CD4-positive, alpha-beta T cell treated with Interleukin-12 subunit alpha and Interleukin-12 subunit beta, for 1 hour (primary cell): ENCODE measurements at places on chromosomes 5 and 9.

- no peak for DNase-seq
Observed at GRCh38 chr5:52453176-52453575, 334.5 kb upstream of the ITGA1 start.

DNA sequence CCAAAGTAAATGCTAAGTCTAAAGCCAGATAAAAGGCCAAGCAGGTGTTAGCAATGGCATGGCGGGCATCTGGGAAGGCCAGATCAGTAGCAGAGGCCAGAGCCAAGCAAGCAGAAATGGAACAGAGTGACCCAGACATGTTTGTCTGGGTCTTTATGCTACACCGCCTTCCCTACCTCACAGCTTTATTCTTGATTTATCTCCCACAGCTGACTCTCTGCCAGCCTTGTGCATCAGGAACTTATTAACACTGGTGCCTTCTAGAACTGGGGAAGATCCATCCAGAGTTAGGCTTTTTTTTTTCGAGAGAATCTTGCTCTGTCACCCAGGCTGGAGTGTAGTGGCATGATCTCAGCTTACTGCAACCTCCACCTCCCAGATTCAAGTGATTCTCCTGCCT is 112.5 kb upstream of the SLC44A1 start:
- no peak for DNase-seq

DNA sequence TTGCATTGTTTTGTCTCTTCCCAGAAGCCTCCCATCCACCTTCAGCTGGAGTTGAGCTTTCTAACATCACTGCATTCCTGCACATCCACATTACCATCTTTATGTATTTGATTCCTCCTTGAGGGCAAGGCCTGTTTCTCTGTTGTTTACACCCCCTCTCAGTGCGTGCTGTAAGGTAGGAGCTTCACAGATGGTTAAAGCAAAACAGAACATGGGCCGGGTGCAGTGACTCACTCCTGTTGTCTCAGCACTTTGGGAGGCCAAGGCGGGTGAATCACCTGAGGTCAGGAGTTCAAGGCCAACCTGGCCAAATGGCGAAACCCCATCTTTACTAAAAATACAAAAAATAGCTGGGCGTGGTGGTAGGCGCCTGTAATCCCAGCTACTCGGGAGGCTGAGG is 110.9 kb downstream of the KCNIP1 start:
- no peak for DNase-seq

GRCh38 chr5:113344973-113345940 is 89.5 kb downstream of the TSSK1B start:
- DNase-seq, result no peak

DNA sequence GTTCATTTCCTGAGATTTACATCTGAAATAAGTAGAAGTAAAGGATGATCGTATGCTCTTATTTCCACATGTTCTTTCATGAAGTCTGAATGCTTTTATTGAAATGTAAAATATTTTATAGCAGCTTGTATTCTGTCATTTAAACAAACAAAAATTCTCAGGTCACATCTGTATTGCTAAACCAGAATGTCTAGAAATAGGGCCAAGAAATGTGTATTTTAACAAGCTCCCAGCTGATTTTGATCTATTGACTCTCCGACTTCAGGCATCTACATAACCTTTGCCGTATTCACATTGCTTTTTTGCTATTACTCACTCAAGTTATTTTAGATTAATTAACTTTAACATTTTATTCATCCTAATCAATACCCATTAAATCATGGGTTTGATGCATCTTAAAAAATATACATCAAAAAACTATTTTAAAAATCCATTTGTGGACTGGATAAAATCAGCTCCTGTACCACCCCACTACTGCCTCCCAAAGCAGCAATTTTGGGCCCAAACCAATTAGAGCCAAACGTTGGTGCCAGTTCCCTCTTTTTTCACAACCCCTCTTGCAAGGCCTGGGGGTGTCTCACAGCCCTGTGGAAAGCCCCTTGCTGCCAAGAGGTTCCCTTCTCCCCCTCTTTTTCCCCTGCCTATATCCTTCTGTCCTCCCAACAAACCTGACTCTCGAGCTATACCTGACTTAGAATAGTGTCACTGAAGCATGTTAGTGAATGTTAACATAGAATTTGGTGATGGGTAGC is 34.5 kb downstream of the HAVCR1 start:
- no peak for DNase-seq

DNA sequence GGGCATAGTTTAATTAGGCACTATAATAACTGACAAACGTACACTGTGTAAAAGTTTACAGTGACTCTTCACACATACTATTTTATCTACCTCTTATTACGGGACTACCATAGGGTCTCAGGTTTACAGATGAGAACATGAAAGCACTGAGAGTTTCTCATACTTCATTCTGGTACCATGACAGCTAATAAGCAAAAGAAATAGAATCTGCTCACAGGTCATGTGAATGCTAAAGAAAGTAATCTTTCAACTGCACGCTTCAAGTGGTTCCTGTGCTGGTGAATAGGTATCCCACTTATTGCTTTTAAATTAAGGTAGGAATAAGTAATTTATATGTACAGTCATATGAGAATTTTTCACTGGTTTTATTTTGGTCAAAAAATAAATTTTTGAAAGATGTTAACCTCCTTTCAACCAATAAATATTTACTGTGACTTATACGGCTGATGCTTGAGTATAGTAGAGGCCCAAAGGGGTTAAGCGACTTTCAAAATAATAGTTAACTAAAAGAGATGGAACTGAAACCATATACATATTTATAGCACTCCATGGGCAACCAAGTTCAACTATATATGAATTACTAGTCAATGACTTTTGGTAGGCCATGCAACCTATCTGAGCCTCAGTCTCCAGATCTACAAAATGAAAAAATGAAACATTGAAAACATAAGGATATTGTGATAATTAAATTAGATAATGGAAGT is 8.1 kb downstream of the CDKN2A start:
- no peak for DNase-seq

DNA sequence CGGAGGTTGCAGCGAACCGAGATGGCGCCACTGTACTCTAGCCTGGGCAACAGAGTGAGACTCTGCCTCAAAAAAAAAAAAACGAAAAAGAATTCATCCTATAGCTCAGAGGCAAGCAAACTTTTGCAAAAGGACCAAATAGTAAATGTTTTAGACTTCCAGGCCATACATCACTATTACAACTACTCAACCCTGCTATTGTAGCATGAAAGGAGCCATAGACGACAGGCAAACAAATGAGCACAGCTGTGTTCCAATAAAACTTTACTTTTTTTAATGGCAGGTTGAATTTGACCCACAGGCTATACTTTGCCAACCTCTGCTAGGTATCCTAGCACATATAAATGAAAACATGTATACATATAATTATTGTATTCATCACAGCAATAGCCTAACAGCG is 58.9 kb upstream of the SLC30A5 start:
- DNase-seq, result no peak

GRCh38 chr5:132397224-132397623 is 27.7 kb downstream of the SLC22A5 start:
- no peak for DNase-seq

DNA sequence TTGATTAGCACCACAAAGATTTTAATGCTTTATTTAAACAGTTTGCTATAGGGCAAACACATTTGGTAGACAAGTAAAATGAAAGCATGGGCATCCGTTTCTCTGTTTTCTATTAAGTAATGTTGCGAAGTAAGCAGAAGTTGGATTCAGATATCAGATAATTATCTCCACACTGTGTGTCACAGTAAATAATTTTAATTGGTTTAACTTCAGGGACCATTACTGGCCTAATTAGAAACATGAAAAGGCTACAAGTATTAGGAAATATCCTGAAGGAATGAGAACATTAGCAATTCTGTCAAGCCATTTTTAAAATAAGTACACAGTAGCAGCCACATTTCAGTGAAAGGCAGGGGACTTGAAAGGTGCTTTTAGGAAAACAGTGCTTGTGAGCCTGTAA is 975.4 kb downstream of the NR2F1-AS1 start:
- DNase-seq, result no peak

DNA sequence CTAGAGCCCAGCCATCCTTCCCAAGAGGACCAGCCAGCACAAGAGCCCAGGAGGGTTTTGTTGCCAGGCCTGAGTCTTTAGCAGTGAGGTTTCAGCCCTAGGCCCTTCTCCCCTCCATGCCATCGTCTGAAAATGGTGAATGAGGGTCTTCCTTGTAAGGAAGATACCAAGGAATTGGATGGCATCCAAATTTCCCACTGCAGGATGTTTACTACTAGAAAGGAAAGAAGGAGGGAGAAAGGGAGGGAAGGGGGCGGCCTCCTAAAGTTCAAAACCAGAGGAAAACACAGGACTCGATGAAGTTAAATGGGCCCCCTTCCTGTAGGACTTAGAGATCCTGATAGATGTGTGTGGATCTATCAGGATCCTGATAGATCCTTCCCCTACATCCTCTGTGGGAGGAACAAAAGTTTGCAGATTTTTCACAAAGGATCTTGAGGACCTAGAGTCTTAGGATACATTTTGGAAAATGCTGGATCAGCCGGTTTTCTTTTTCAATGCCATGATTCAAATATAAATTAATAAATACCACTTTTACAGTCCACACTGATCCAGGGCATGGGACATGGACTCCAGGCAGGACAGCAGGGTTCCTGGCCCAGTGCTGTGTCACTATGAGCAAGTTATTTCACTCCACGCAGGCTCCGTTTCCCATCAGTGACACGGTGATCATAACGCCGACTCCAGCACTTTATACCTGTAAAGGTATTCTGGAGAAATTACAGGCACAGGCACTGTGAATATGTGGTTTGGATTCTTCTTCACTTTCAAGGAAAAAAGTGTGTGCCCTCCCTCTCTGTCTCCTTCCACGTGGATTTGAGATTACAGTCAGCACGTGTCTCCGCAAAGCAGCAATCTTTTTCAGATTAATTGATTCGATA is 40.9 kb downstream of the C5orf15 start:
- DNase-seq, result no peak

DNA sequence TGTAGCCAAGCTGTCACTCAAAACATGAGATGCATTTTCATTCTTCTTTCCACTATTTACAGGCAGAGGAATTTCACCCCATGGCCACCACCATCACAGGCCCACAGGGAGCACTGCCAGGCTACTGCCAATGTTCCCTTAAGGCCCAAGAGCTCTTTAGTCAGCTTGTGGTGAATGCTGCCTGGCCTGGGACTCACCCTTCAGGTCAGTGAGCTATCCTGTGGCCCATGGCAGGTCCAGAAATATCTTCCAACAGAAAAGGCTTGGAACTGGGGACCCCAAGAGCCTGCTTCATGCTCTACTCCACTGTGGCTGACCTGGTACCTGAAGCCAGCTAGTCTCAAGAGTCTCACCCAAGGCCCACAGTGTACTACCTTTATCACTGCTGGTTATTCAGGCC is 1518.7 kb upstream of the CDH9 start:
- DNase-seq, result no peak

GRCh38 chr9:135345775-135346433 is 133.7 kb upstream of the PPP1R26 start:
- DNase-seq, result no peak

DNA sequence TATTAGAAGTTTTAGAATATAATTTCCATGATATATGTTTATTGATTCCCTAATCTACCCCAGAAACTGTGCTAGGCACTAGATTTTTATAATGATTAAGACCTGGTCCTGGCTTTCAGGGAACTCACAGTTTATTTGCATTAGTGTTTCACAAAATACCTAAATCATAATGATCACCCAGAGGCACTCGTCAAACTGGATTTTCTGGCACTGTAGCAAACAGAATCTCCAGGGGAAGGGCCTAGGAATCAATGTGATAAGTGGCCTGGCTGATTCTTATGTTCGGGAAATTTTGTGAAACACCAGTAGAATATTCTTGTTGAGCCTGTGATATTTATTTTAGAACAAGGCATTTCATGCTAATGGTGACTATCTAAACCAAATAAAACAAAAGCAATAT is 37.4 kb upstream of the SRP19 start:
- DNase-seq, result no peak

DNA sequence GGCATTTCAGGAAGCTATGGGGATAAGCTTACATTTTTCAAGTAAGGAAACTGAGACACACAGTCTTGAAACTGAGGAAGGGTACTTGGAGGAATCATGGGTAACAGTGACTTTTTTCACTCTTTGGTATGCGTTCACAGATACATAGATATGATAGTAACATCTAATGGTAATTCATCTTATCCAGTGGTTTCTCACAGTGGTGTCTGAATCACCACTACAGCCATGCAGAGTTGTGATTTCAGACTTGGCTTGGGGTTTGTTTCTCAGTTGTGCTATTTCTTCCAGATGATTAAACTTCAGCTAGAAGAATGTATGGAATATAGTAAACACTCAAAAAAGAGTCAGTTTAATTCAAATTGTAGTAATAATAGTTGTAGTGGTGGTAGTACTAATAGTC is 239.1 kb upstream of the NUDT12 start:
- DNase-seq, result no peak

DNA sequence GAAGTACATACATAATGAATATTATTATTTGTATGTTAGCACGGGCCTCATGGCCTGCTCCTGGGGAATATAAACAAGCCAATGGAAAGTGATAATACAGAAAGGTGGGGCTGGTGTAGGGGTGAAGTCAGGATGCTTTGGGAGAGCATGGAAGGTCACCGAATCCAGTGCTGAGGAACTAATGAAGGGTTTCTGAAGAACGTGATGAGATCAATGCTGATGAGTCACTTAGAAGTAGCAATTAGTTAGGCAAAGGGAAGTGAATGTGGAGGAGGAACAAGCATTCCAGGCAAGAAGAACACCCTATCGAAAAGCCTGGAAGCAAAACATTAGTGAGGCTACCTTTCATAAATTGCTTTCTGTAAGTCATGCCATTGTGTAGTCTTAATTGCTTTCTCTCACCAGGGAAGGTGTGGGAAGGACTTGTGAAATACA is 2.1 kb downstream of the ANXA1 start:
- peak; percentile 52 for DNase-seq

GRCh38 chr9:104960662-104961061 is 32.7 kb upstream of the ABCA1 start:
- DNase-seq, result no peak

- DNase-seq, result no peak
Observed at GRCh38 chr9:131470581-131470991, 32.1 kb upstream of the POMT1 start.

DNA sequence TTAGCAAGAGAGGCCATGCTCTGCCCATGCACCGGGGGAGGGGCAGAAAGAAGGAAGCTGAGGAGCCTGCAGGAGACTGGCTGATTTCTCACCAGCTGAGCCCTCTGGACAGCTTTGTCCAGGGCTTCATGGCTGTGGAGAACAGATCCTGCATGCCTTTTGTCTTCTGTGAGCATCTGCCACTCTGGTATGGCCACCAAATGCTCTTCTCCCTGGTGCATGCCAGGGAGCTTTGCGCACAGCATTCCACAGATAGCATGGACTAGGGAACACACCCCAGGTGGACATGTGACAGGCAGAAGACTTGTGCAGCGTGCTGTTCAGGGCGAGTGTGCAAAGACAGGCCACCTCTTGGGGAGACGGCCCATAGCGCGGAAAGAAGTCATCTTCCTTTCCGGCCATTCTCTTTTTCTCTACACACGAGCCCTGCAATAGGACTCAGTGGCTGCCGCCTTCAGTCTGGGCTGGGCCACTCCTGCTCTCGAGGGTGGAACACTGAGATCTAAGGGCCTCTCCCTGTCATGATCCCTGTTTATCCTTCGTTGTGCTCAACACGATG is 56.7 kb downstream of the GADD45G start:
- DNase-seq, result no peak
